DMS153 (cell line): ENCODE measurements at places on chromosomes 5 and 9.
A peak's percentile ranks its signal among the peaks of the same experiment; 100 is the strongest.

DNA sequence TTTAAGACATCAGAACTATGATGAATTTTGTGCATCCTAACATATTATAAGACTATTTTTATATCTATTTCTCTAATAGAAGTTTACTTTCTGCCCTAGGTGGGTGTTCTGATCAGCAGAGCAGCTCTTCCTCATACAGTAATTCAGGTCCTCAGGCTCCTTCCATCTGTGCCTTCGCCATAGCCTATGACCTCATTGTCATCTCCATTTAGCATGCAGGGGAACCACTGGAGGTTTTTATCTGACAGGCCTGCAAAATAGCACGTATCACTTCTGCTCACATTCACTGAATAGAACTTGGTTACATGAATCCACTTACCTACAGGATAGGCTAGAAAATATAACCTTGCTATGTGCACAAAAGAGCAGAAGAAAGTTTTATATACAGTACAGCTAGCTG is 159.4 kb upstream of the CCNH start:
- DNase-seq = no peak

DNA sequence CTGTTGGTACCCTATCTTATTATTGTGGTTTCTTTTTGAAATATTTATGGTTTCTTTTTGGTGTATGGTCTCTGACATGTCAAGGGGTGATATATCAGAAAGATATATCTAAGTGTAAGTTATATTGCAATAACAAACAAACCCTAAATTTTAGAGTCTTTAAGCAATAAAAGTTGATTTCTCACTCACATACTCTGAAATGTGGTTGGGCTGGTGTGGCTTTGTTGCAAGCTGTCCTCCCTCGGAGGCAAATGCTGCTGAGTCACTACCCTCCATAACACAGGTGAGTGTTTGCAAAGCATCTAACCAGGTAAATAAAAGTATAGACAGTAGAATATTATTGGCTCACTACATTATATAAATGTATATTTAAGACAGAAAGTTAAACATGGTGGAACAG is 253.2 kb downstream of the CDH18 start:
- peak; percentile 72 for DNase-seq

DNA sequence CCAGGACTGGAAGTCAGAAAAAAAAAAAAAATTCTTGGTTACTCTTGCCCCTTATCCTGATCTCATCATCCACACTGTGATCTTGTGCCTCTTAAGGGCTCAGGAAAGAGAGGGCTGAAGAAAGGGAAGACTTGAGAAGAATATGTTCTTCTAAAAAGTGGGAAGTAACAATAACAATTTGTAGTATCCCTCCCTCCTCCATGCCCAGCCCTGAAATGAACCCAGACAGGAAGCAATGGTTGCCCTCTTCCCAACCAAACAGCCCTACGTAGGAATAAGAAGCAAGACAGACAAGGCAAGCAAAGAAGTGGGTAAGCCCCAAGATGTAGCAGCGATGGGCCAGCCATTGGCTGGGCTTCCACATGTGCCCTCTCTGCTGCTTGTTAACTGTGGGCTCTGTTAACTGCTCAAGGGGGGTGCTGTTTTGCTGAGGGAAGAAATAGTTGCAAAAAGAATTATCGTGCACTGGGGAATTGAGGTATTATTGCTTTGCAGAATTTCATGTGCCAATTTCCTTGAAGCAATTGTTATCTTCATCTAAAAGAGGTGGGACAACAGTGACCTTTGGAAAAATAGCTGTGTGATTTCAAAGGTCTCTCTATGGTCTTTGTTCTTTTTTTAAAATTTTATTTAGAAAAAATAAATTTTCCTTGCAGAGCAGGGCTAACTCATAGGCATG is 146.6 kb upstream of the PCA3 start:
- no peak for DNase-seq

DNA sequence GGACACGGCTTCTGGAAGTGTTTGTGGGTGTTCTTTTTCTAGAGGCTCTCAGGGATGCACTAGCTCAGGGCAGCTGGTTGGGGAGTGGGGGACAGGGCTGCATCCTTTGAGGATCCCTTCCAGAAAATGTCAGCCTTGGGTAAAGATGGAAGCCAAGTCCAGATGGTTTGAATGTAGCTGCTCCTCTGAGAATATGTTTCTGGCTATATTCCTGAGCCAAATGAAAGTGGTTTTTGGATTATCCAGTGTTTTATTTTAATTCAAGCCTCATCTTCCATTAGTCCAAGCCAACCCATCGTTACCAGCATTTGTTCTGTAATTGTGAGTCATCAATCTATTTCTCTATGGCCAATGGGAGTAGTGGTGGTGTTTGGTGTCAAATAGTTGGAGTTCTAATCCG is 70.4 kb downstream of the SPRY4 start:
- DNase-seq = no peak
